ENCODE measurements at places on chromosomes 16 and 17. TPM values are rescaled to one million over a fixed set of nuclear protein-coding genes. Genes with fewer than 3 reads are reported as not detected.

- H3K27ac ChIP-seq, result peak overlapping the region; percentile 20
- H3K27me3 ChIP-seq, result no peaks in the 10 kb centered on the region
- peaks cover 40% of the 10 kb centered on the region for H3K36me3 ChIP-seq
- no peak overlapping the region for H3K4me3 ChIP-seq
- H3K4me1 ChIP-seq, result no peaks in the 10 kb centered on the region
Observed at GRCh38 chr17:82830249-82830661, 9.6 kb downstream of the ZNF750 start.

- H3K4me1 ChIP-seq, result no peaks in the 10 kb centered on the region
- H3K27ac ChIP-seq, result no peak overlapping the region
- H3K4me3 ChIP-seq, result no peak overlapping the region
- no peaks in the 10 kb centered on the region for H3K36me3 ChIP-seq
- no peaks in the 10 kb centered on the region for H3K27me3 ChIP-seq
- DNase-seq, result no peak
Observed at GRCh38 chr16:51666074-51666473, 515.0 kb upstream of the SALL1 start.

DNA sequence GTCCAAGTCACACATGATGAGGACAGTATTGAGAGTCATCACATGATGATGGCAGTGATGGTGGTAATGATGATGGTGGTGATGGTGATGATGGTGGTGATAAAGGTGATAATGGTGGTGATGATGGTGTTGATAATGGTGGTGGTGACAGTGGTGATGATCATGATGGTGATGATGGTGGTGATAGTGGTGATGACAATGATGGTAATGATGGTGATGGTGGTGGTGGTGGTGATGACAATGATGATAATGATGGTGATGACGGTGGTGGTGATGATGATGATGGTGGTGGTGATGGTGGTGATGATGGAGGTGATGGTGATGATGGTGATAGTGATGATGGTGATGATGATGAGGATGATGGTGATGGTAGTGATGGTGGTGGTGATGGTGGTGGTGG is 190.2 kb upstream of the ZNF469 start:
- DNase-seq, result no peak
- peaks cover 2% of the 10 kb centered on the region for H3K27me3 ChIP-seq
- no peaks in the 10 kb centered on the region for H3K36me3 ChIP-seq
- H3K4me3 ChIP-seq, result no peak overlapping the region
- no peak overlapping the region for H3K27ac ChIP-seq
- H3K4me1 ChIP-seq, result no peaks in the 10 kb centered on the region

Gene C16orf89
- total RNA-seq, result 198 TPM

Gene REXO5
- total RNA-seq, result 4.7 TPM
